Psoas muscle (tissue), 8 donors: ENCODE measurements at places on chromosomes 7 and 10. TPM values are rescaled to one million over a fixed set of nuclear protein-coding genes. Genes with fewer than 3 reads are reported as not detected.

BAMBI gene
- total RNA-seq, result 0.89 TPM

DNA sequence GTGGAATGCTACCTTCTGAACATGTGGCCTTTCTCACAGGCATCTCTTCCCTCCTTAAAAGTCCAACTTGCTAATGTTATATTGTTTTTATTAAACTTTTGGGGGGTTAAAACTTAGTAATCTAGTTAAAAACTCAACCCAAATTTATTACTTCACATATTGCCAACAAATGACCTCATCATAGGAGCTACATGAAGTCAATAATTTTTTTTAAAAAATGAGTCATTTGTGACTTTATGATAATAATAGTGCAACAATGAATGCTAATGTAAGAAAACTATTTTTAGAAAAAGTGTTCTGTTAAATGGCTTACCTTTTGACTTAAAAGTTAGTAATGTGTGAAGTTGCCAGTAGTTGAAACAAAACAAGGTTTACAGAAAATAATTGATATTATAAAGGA lies 325.9 kb upstream of the FZD1 start:
- no peak for DNase-seq

DNA sequence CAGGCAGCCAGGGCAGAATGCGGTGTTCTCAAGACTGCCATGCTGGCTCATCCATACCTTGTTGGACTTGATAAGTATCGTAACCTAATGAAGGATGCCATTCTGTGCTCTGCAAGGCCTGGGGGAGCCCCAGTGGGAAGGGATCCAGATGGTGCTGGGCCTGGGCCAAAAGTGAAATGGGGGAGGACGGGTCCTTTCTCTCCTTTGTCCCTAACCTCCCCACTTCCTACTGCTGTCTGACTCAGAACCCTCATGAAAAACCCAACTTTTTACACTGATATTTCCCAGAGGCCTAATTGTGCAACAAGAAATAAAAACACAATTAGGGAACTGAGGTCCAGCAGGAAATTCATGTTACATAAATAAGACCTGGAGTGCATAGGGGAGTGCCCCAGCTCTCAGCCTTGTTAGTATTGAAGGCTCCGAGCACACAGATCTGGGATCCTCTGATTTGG lies 193.7 kb upstream of the SVIL start:
- DNase-seq, result no peak

DNA sequence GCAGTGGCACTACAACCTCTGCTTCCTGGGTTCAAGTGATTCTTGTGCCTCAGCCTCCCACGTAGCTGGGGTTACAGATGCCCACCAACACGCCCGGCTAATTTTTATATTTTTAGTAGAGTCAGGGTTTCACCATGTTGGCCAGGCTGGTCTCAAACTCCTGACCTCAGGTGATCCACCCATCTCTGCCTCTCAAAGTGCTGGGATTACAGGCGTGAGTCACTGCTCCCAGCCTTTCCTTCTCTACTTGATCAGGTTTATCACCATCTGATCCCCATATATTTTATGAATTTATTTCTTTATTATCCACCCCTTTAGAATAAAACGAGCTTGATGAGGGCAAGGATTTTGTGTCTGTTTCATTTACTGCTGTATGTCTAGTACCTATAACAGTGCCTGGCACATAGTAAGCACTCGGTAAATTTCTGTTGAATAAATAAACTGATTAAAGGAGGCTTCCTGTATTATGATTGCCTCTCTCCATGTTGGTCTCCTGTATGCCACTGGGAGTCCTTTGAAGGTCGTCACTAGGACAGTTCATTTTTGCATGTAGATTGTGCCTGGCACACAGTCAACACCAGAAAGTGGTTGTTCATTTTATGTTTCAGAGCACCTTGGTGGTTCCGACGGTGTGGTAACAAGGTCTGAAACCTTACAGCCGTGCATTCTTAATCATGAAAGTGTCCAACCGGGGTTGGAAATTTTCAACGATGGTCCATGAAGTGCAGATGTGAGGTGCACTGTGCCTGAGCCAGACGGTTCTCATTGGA lies 9.6 kb upstream of the EIF3A start:
- no peak for DNase-seq

DNA sequence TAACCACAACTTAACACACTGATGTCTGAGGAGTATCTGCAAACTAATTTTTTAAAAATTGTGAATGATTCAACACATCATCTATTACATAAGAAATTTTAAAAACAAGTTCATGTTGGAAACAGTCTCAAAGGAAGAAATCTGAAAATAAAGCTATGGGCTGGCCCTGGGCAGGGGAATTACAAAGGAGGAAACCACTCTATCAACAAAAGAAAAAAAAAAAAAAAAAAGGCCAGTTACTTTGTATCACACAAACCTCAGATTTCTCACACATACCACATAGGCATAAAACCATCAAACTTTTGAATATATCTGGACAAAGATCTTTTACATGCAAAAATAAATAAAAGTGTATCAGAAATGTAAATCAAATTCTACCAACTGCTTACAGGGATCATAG lies 20.8 kb downstream of the TIAL1 start:
- DNase-seq, result no peak
